Non-pigmented ciliary epithelial cell (primary cell): ENCODE measurements at places on chromosomes 1 and 21.

GRCh38 chr21:27681038-27681437, 714.1 kb upstream of the ADAMTS5 start:
- DNase-seq, result no peak

DNA sequence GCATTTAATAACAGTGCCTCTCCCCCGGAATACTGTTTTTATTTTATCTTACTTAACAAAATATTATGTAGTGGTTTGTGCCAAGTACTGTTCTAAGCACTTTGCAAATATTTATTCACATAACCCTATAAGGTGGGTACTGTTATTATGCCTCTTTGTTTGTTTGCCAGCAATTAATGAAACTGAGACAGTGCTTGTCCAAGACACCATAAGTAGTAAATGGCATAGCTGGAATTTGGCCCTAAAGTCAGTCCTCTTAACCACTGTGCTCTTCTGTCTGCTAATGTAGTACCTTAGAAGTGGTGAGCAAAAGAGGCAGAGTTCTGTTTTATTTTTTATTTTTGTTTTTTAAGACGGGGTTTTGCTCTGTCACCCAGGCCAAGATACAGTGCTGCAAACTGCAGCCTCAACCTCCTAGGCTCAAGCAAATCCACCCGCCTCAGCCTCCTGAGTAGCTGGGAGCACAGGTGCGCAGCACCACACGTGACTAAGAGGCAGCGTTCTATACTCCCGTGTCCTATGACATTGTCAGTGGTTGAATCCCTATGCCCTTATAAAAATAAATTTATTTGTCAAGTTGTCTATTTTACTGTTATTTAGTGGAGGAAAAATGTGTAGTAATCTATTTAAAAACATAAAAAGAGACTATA, 165.8 kb downstream of the CLEC20A start:
- no peak for DNase-seq

- DNase-seq, result no peak
Measured at GRCh38 chr1:20873311-20873710, 86.2 kb upstream of the HP1BP3 start.

- DNase-seq, result no peak
Measured at GRCh38 chr1:230173187-230173975, 106.3 kb downstream of the GALNT2 start.

DNA sequence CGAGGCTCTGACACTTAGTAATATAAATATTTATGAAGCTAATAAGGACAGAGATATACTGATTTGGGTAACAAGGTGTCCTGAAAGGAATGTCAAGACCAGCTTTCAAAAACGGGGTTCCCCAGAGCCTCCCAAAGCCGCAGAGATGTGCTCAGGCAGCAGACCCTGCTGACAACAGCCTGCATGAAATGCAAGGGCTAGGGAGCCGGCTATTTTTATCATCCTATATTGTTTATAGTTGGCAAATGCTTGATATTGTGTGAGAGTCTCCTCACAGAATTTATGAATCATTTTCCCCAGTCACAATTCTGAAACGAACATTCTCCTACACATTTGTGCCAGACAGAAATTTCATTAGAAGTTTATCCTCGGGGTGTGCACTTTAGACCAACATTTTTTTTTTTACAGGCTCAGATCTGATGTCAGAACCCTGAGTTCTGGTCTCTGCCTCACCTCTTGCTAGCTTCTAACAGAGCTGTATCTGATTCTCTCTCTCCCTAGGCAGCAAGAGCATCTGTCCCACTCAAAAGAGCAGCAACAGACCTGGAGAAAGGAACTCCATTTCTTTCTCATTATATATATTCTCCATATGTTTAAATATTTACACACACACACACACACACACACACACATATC, 302.3 kb upstream of the PLD5 start:
- DNase-seq, result no peak

GRCh38 chr1:59511476-59512465, 214.9 kb downstream of the FGGY start:
- DNase-seq, result no peak

GRCh38 chr21:26674323-26674722, 101.2 kb upstream of the CYYR1 start:
- DNase-seq, result no peak

- DNase-seq, result no peak
Measured at GRCh38 chr1:56526571-56527174, 52.7 kb downstream of the PLPP3 start.

DNA sequence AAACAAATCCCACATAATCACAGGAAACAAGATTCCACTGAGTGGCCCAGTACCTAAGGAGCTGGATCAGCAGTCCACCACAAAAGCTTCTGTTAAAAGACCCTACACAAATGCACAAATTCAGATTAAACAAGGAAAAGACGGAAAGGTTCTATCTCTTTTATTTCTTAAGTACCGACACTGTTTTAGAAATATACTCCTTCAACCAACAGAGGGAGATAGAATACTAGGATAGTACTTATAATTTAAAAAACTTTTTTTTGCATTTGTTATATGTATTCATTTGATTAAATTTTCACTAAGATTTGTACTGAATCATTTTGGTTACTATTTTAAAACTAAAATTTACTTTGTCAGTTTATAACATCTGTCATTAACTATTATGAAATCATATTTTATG, 12.5 kb downstream of the CDC7 start:
- DNase-seq, result no peak

DNA sequence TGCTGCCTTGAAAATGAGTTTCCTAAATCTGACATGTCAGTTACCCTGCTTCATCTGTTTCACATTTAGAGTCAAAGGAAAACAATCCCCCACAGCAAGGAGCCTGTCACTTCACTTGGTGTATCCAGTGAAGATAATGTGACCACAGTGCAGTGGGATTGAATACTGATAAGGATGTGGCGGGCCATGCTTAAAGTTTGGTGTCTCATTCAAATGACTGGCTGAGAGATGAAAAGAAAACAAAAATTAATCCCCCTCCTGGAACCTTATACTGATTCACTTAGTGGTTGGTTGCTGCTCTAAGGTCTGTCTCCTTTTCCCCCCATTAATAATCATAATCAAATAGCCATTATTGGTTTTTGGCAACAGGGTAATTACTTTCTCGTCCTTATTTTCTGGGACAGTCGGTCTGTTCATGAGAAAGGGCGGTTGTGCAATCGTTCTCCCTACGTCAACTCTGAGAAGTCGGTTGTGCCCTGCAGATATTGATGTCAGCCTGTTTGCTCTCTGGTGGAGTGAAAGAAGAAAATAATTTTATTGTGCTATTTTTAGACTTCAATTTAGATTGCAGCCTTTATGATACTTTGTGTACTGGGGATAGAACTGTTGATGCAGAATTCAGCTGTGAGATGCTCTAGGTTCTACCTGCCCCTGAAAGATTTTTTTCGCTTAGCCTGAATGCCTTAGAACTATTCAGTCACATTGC, 360.2 kb downstream of the DISC1 start:
- no peak for DNase-seq

GRCh38 chr1:47214549-47214948, 17.5 kb downstream of the TAL1 start:
- no peak for DNase-seq

DNA sequence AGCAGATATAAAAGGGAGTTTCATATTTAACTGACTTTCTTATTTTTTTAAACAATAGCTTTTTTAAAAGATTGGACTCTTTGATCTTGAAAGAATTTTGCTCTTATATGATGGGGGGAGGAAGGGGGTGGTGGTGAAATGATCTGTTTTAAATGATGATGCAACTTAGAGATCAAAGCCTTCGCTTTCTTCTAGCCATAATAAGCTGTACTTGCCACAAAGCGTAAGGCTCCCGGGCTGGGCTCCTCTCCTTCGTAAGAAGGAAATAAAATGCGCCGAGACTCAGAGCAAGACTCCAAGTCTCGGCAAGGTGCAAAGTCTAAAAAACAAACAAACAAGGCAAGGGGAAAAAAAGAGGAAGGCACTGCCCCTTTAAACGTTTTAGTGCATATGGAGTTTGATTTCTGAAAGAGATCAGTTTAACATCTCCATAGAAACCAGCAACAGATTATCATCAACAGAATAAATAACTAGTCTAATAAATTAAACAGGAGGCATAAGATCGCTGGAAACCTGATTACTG, 3.3 kb downstream of the CASZ1 start:
- no peak for DNase-seq

GRCh38 chr1:112981426-112981825, 25.4 kb upstream of the SLC16A1 start:
- no peak for DNase-seq

GRCh38 chr21:45104560-45104959, 30.2 kb downstream of the ADARB1 start:
- DNase-seq, result no peak

- no peak for DNase-seq
Measured at GRCh38 chr1:78237364-78237916, 191.7 kb downstream of the GIPC2 start.

DNA sequence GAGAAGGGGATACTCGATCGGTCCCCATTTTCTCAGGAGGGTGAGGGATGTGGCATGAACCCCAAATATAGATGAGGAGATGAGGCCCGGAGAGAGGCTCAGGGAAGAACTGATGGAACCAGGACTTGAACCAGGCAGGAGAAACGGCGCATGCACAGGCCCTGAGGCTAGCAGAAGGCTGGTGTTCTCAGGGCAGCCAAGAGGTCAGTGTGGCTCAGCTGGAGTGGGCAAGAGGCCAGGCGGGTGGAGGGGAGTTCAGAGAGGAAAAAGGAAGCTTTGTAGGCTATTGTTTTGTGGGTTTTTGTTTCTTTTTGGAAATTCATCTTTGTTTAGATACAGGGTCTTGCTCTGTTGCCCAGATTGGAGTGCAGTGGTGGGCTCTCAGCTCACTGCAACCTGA, 122.0 kb downstream of the LACTBL1 start:
- DNase-seq, result no peak
